ENCODE measurements at places on chromosomes 12 and 14. TPM values are rescaled to one million over a fixed set of nuclear protein-coding genes. Genes with fewer than 3 reads are reported as not detected.

GRCh38 chr14:90903101-90903500 is 86.9 kb upstream of the TTC7B start:
- no peaks in the 10 kb centered on the region for H3K27me3 ChIP-seq
- peak; percentile 77 for DNase-seq
- no peak overlapping the region for H3K4me3 ChIP-seq
- peaks cover 19% of the 10 kb centered on the region for H3K4me1 ChIP-seq

GRCh38 chr12:49982246-49983087 is 9.7 kb downstream of the AQP6 start:
- H3K36me3 ChIP-seq, result peaks cover 2% of the 10 kb centered on the region
- no peak overlapping the region for H3K4me3 ChIP-seq
- no peaks in the 10 kb centered on the region for H3K27me3 ChIP-seq
- no peak for DNase-seq
- no peak overlapping the region for H3K27ac ChIP-seq

GRCh38 chr12:49335955-49336644 is 888 bp downstream of the C1QL4 start:
- H3K36me3 ChIP-seq, result peaks cover 4% of the 10 kb centered on the region
- peaks cover 15% of the 10 kb centered on the region for H3K4me1 ChIP-seq
- peaks cover 67% of the 10 kb centered on the region for H3K27me3 ChIP-seq
- H3K27ac ChIP-seq, result no peak overlapping the region

- no peak for DNase-seq
- no peaks in the 10 kb centered on the region for H3K36me3 ChIP-seq
- no peak overlapping the region for H3K4me3 ChIP-seq
These were observed 62.9 kb upstream of the ELK3 start for GRCh38 chr12:96131230-96131788.

DNA sequence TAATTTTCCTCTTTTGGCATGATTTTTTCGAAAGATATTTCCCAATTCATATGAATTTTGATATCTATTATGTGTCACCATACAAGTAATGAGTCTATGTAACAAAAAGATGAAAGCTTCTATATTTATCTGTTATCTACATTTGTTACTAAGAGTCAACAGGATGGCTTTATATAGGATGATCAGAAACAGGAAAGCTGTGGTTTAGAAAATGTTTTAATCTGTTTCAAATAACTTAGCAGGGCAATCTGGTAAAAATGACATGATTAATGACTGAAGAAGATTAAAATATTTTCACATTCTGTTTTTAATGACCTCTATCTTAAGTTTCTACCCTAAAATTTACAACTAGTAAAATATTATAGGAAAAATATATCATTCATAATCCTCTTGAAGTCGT is 105.8 kb downstream of the MSRB3 start:
- H3K4me3 ChIP-seq, result no peak overlapping the region
- H3K36me3 ChIP-seq, result no peaks in the 10 kb centered on the region
- no peaks in the 10 kb centered on the region for H3K4me1 ChIP-seq
- no peak for DNase-seq
- H3K27me3 ChIP-seq, result no peaks in the 10 kb centered on the region

GRCh38 chr12:51362307-51362706 is 15.8 kb upstream of the CELA1 start:
- peaks cover 6% of the 10 kb centered on the region for H3K4me1 ChIP-seq
- no peaks in the 10 kb centered on the region for H3K27me3 ChIP-seq
- DNase-seq, result no peak
- no peak overlapping the region for H3K4me3 ChIP-seq

GRCh38 chr14:26855077-26855753 is 257.4 kb upstream of the NOVA1 start:
- H3K36me3 ChIP-seq, result no peaks in the 10 kb centered on the region
- H3K4me1 ChIP-seq, result no peaks in the 10 kb centered on the region
- no peak overlapping the region for H3K4me3 ChIP-seq

DNA sequence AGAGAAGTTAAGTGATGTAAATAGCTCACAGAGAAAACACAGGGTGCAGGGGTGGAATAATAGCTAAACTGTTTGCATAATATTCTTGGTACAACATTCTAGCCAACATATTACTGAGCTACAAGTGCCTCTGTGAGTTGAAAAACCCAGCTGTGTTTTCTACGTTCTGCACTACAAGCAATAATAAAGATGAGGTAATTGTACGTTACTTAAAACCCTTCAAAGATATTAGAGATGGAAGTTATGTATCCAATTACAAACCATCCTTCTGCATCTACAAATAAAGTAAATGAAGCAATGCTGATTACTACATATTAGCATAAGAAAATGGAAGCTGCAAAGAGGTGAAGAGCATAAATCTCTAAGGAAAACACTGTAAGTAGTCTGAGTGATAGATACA is 271.4 kb downstream of the SSPN start:
- no peak overlapping the region for H3K4me3 ChIP-seq
- peaks cover 9% of the 10 kb centered on the region for H3K36me3 ChIP-seq
- DNase-seq, result no peak
- H3K27me3 ChIP-seq, result no peaks in the 10 kb centered on the region
- H3K4me1 ChIP-seq, result no peaks in the 10 kb centered on the region

GRCh38 chr14:56808110-56808382 is 2.2 kb downstream of the OTX2 start:
- no peak overlapping the region for H3K4me3 ChIP-seq
- H3K4me1 ChIP-seq, result peaks cover 23% of the 10 kb centered on the region
- H3K36me3 ChIP-seq, result peaks cover 10% of the 10 kb centered on the region
- H3K27ac ChIP-seq, result no peak overlapping the region
- no peak for DNase-seq

GRCh38 chr12:5910790-5911548 is 34.1 kb downstream of the ANO2 start:
- H3K27me3 ChIP-seq, result peaks cover 6% of the 10 kb centered on the region
- no peaks in the 10 kb centered on the region for H3K36me3 ChIP-seq
- no peaks in the 10 kb centered on the region for H3K4me1 ChIP-seq
- H3K4me3 ChIP-seq, result no peak overlapping the region
- no peak overlapping the region for H3K27ac ChIP-seq

GRCh38 chr14:55077170-55078151 is 26.0 kb downstream of the MAPK1IP1L start:
- H3K27me3 ChIP-seq, result no peaks in the 10 kb centered on the region
- H3K4me1 ChIP-seq, result peaks cover 12% of the 10 kb centered on the region
- H3K27ac ChIP-seq, result no peak overlapping the region
- peak; percentile 27 for DNase-seq

DNA sequence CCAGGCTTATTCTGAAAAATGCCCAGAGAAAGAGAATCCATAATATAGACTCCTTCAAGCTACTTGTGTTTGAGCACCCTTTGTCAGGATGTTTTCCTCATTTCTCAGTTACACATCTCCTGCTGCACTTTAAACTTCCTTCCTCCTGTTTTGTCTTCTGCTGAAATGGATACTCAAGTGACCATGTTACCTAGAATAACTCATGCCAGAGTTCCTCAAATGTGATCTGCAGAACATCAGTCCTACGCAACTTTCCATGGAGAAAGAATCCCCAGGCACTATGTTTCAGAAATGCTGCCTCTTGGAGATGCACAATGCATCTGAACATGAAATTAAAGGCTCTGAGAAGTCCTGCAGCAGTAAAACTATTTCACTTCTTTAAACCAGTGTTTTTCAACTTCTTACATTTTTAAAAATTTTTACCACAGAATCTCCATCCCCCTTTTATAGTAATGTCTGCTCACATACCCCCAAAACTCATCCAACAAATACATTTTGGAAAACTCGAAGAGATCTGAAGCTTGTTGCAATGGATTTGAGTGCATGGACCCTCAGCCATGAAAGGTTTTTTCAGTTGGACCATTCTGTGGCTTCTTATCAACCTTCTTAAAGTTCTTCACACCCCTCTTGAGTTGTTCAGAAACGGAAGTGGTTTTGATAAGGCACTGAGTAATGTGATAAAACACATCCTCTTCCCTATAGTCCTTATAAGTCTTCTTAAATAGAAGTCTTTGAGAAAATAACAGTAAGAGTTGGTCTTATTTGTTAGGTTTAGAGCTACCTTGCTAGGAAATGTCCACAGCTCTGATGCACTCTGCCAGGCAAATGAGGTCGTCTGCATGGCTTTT is 84.5 kb upstream of the KCNA1 start:
- H3K4me1 ChIP-seq, result peaks cover 58% of the 10 kb centered on the region
- H3K27ac ChIP-seq, result peak overlapping the region; percentile 22
- no peak overlapping the region for H3K4me3 ChIP-seq
- H3K27me3 ChIP-seq, result no peaks in the 10 kb centered on the region
- DNase-seq, result no peak
- peaks cover 1% of the 10 kb centered on the region for H3K36me3 ChIP-seq

DNA sequence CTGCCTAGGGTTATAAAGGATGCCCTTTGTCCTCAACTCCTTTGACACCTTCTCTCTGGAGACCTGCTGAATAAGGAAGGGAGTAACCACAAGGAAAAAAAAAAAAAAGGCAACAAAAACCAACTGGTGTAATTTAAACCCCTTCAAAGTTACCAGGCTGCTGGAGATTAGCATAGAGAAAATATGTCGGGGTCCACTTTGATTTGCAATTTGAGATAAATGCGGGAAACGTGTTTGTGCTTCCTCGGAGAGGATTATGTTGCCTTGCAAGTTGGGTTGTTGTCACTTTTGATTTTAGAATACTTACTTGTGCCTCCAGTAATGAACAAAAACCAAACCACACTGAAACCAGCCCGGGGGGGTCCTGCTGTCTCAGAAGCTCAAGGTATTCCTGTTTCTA is 200.2 kb upstream of the MYL2 start:
- H3K36me3 ChIP-seq, result no peaks in the 10 kb centered on the region
- no peaks in the 10 kb centered on the region for H3K4me1 ChIP-seq
- H3K4me3 ChIP-seq, result no peak overlapping the region
- no peaks in the 10 kb centered on the region for H3K27me3 ChIP-seq
- DNase-seq, result no peak

DNA sequence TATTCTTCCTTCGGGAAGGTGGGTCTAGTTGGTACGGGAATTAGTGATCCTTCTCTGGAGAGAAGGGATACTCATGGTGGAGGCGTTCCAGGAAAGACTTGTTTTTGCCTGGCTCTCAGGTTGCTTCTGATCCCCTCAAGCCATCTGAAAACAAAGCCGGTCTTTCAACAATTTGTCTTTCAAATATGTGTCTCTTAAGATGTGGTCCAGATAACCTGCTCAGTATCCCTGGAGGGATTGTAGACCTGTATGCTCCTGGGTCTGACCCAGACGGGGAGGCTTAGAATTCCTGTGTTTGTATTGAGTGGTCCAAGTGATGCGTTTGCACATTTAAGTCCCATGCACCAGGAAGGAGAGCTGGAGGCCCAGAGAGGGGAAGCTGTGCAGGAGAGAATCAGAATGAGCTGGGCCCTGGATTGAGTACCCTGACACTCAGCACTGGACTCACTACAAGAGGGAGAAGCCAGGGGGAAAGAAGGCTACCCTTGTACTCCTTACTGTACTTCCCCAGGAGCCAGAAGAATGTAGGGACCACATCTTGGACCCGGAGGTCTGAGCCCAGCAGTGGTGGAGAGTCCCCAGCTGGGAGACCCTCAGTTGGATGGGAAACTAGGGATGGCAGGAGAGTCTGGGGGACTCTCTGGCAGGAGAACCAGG is 40.4 kb downstream of the ERH start:
- H3K27me3 ChIP-seq, result no peaks in the 10 kb centered on the region
- peak overlapping the region; percentile 20 for H3K27ac ChIP-seq
- DNase-seq, result no peak

GRCh38 chr14:91385224-91385623 is 32.4 kb downstream of the CCDC88C start:
- H3K4me1 ChIP-seq, result peaks cover 91% of the 10 kb centered on the region
- no peak overlapping the region for H3K4me3 ChIP-seq
- H3K36me3 ChIP-seq, result peaks cover 43% of the 10 kb centered on the region
- DNase-seq, result no peak
- no peaks in the 10 kb centered on the region for H3K27me3 ChIP-seq

GRCh38 chr14:68246074-68246785 is 426.7 kb downstream of the RAD51B start:
- H3K4me1 ChIP-seq, result peaks cover 37% of the 10 kb centered on the region
- no peak for DNase-seq
- H3K27ac ChIP-seq, result no peak overlapping the region
- H3K36me3 ChIP-seq, result no peaks in the 10 kb centered on the region
- H3K4me3 ChIP-seq, result no peak overlapping the region

The STAT6 gene
- 209 TPM for total RNA-seq

The BRAP gene
- 16.3 TPM for total RNA-seq

The RD3L gene
- not detected for total RNA-seq

All from activated CD8-positive, alpha-beta T cell treated with anti-CD3 and anti-CD28 coated beads for 36 hours (primary cell).